Cerebellum (tissue), 4 donors: ENCODE measurements at places on chromosomes 12 and 14. TPM values are rescaled to one million over a fixed set of nuclear protein-coding genes. Genes with fewer than 3 reads are reported as not detected.

DNA sequence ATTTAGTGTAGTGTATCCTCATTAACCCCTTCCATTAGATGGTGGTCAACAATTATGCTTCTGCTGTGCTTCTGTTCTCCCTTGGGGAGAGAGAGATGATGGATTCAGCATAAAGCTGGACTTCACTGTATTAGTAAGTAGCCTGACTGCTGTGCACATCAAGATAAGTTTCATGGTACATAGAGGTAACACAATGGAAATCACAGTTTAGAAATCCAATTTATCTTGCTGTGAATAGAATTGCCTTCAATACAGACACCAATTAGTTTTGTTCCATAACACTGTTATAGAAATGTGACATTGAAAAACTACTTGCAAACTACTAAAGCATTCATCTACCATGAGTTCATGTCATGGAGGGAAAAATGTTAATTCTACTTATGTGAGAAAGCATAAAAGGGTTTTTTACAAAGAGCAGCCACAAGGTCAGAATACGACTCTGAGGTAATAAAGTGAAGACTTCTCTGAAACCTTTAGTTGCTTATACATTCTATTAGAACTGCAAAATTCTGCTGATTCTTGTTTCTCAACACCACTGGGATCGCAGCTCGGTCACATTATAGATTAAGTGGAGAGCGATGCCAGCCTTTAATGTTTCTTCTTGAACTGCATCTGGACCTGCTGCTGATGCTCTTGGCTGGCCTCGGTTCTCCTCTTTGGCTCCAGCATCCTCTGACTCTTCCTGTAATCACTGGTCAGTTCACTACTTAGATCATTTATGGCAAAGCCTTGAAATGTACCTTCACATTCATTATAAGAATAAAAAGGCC is 190.8 kb downstream of the ATP23 start:
- DNase-seq: no peak

HOXC6 gene
- not detected for total RNA-seq

DNA sequence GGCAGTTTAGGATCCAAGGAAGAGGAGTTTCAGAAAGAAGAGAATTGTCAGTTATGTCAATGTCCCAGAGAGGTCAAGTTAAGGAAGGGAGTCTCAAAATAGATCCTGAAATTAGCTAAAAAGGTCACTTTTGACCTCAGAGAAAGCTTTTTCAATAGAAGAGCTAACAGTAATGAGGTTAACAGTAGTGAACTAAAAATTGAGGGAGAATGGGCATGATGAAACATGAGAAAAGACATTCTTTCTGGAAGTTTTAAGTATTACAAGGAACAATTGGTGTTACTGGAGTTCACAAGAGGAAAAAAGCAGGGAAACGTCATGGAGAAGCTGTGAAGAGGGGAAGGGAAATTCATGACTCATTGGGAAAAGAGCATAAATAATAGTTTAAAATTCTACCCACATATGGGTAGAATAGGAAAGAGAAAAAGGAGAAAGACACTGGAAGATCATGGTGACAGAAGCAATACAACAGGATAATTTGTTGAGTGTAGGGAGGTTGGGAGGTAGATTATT is 381.2 kb upstream of the FAR2 start:
- no peak for DNase-seq

GRCh38 chr12:127052511-127053232 is 1214.3 kb upstream of the TMEM132C start:
- no peak for DNase-seq

NEUROD4 gene
- total RNA-seq: 9.9 TPM

GRCh38 chr14:89401241-89401640 is 15.8 kb downstream of the FOXN3 start:
- DNase-seq: no peak

PTGER2 gene
- total RNA-seq: 0.45 TPM

- DNase-seq: no peak
These were observed 6.3 kb downstream of the MIS18BP1 start for GRCh38 chr14:45246691-45247090.
